ENCODE measurements at places on chromosomes 3 and 15.

DNA sequence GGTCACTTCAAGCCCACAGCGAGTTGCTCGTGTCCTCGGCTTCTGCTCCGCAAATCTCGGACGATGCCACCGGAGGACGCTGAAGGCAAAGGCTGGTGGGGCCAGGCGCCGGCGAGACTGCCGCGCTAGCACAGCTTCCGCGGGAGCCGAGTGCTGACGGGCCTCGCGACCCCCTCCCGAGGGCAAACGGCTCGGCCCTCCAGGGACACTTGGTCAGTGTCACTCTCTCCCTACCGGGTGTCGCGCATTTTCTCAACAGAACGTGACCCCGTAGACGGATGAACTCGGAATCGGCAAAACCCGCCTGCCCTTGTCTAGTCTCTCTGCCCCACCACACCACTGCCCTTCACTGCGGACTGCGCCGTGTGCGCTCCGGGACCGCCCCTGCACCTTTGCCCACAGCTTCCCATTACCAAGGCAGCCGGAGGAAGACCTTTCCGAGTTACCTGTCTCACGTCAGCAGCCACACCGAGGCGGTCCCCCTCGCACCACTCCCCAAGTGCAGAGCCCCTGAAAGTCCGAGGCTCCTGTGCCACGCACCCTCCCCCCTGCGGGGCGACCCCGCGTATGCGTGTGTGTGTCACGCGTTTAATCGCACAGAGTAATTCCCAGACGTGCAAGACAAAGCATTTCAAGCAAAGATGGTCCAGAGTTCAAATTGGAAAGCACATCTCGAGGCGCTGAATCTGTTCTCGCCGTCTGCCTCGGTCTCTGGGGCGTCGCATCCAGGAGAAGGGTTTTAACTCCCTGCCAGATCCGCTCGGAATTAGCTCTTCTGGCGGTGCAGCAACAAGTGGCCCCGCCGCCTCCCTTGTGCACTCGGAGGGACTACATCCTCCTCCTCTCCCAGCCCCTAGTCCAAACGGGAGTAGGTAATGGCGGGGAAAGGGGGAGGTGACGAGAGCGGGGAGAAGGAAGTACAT lies 245.0 kb upstream of the TOPAZ1 start:
- no peak for DNase-seq

GRCh38 chr15:33419701-33420100 lies 108.9 kb downstream of the RYR3 start:
- DNase-seq = no peak

DNA sequence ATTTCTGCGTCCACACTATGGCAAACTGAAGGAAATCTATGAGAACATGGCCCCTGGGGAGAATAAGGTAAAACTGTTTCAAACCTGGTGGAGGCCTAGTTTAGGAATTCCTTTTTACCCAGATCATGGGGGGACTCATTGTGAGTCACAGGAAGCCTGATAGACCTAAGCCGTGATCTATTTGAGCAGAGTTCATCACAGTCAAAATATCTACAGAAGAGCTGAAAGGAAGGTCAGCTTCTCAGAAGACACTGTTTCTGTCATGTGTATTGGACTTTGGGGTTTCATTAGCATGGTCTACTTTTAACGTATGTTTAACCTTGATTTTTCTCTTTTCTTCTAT lies 1.3 kb downstream of the PSMD2 start:
- peak; percentile 11 for DNase-seq

DNA sequence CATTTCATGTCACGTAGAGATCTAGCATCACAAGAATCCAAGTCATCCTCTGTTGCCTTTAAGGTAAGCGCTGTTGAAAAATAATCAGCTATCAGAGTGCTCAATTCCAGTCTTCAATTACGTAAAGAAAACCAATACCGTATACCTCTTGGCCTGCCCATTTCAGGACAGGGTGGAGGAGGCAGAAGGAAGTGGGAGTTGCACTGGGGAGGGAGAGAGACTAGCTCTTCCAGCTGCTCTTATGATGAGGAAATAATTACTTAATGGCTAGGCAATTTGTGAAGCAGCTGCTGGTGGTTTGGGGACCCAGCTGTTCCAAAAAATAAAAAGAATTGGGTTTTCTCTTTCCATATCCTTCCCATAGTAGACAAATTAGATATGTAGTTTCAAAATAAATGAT lies 365.8 kb upstream of the MCTP2 start:
- DNase-seq = no peak

DNA sequence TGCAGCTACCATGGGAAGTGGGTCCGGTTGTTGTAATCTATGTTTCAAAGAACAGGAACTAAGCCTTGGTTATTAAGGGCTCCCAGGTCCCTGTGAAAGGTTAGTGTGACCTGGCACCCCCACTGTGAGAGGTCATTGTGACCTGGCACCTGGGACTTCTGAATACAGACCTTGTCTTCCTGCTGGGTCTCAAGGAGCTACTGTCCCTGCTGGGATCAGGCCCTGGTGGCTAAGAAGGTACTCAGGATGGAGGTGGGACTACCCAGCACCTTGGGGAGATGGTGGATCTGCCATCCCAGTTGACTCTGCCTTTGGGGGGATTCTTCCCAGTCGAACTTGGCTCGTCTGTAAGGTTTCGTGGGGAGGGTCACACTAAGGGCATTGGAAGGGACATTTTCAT lies 10.3 kb upstream of the SLCO2A1 start:
- no peak for DNase-seq

- no peak for DNase-seq
These were observed 5.9 kb upstream of the GHSR start for GRCh38 chr3:172454180-172454579.

- peak; percentile 88 for DNase-seq
These were observed 14.6 kb upstream of the MME start for GRCh38 chr3:155065537-155065936.

DNA sequence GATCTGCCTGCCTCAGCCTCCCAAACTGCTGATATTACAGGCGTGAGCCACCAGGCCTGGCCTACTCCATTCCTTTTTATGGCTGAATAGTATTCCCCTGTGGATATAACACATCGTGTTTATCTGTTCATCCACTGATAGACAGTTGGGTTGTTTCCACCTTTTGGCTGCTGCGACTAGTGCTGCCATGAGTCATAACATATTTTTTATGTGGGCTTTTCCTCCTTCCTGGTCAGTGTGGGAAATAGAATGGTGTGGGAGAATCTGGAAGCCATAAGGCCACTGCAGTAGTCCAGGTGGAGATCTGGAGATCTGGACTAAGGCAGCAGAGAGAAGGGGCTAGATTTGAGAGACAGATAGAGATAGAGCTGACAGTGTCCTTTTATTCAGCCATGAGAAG lies 16.2 kb downstream of the LCMT2 start:
- no peak for DNase-seq

All from fibroblast of villous mesenchyme (primary cell).